ENCODE measurements at places on chromosomes 6 and 20.

GRCh38 chr6:41074692-41075436 is 2.1 kb downstream of the NFYA start:
- no peak for DNase-seq

DNA sequence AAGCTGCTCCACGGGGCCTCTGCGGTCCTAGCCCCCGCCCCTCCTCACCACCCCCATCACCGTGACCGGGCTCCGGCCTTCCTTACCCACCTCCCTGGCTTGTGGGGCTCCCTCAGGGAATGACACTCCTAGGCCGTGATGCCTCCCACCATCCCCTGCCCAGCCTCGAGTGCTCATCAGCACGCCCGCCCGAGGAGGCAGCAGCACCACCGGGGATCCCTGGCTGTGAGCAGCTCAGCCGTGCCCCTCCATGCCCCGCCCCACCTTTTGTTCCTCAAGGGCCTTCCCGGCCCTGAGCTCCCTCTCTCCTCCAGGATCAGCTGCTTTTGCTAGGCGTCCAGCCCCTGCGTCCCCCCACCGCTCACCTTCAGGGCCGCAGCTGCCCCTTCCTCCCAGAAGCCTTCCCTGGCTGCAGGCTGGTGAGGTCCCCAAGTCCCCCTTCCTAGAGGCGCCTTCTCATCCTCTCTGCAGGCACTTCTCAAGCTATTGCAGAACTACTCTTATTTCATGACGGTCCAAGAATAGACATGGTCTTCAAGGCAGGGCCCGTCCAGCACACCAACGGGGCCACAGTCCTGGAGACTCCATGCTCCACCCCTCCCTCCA is 3.0 kb downstream of the FNDC11 start:
- DNase-seq = no peak

DNA sequence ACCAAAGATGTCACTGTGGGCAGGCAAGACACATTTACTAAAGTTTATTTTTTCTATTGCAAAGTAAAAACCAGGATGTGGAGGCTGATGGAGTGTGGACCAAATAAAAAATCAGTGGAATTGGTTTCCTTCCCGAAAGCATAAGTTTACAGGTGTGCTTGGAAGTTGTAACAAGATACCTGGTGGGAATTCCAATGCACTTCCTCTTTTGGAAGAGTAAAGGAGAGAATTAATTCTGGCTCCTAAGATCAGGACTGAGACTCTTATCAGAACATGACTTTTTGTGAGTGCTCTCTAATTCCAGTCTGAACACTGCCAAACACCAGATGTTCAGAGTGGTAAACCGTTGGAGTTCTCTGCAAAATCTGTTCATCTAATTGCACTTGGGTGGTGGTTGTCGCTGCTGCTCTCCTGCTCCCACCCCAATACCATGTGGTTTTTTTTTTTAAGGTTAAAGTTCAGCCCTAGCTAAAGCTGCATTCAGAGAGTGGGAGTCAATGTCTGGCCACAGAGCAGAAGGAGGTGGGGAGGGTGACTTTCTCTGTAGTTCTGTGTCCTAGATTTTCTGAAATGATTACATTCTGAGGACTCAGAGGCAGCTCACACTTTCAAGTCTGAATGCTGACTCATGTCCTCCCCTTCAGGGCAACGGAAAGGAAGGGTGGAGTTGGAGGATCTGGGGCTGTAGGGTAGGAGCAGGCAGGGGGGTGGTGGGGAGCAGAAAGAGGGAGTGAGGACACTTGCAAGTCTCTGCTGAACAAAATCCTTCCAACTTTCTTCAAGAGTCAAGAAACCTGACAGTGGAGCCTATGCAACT is 275.8 kb upstream of the PRDM1 start:
- peak; percentile 92 for DNase-seq

GRCh38 chr6:139099984-139100383 is 34.9 kb upstream of the HECA start:
- no peak for DNase-seq

DNA sequence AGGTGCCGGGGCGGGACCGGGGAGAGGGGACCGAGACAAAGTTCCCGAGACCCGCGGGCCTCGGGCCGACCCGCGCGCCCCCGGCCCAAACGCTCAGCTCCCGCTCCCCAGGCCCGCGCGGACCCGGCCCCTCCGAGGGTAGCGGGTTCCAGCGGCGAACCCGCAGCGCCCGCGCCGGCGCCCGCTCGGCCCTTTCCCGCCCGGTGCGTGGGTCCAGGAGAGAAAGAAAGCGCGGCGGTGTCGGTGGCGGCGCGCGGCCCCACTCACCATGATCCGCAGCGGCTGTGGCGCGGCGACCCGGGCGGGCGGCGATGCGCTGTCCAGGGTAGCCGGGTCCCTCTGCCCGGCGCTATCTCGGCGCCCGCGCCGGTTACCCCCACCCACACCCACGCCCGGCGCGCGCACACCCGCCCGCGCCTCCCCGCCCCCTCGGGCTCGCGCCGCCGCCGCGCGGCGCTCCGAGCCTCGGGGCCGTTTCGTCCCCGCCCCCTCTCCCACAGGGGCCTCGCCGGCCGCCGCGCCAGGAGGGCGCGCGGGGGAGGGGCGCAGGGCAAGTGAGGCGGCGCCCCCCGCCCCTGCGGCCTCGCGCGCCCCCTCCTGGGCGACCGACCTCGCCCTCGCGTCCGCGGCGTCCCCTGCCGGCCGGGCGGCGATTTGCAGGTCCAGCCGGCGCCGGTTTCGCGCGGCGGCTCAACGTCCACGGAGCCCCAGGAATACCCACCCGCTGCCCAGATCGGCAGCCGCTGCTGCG is at the start of gene ELOVL2:
Gene ELOVL2, minus strand, starts transcription at position 345 of the 751 bp plus-strand sequence. Its CDS starts 75 bp downstream, at position 270.
- no peak for DNase-seq

DNA sequence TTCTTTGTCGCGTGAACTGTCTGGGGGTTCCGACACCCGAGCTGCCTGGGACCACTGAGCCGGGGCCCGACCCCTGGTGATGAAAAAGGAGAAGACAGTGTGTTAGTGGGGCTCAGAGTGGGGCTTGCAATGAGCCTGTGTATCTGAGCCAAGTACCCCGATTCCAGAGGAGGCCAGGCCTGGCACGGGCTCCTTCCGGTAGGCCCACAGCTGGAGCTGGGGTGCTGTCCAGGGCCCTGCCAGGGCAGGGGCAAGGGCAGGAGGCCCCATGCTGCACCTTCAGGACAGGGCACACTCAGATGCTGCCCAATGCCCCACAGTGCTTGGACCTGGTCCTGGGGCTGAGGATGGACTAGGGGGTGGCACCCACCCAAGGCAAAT is 89.4 kb downstream of the TAF4 start:
- no peak for DNase-seq

DNA sequence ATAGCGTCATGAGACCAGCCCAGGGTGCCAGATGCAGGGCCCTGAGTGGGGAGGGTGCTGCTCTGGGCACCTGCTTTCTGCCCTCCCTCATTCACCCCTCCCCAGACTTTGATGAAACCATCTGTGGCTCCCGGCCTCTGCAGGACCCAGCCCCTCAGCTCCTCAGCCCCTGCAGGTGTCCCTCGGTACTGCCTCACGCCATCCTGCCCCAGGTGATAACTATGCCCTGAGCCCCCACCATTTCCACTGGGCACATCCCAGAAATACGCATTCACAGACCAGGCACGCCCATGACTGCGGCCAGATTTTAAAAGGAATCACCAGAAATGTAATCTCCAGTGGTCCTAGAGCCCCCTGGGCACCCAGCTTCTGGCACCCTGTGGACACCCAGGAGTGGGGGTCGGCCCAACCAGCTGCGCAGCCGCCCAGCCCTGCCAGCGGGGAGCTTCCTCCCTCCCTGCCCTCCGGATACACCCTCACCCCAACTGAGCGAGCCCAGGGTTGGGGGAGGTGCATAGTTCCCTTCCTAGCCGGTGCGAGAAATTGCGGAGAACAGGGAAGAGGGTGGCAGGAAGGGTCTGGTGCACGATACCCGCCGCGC is 615 bp upstream of the NTSR1 start:
- DNase-seq = peak; percentile 84

DNA sequence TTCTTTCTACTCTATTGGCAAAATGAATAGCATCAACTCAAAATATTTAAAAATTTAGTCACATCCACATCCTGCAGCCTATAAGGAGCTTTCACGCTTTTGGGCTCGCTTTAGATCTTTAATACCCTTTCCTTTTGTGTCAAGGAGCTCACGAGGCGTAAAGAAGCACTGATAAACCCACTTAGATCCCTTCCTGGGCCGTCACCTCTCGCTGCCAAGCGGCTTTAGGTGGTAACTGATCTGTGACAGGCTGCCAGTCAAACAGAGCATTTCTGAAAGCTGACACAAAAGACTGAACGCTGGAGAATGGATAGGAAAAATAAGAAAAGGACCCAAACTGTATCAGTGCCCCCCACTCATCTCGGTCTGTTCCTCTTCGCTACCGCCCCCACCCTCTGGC is 385.7 kb upstream of the MMS22L start:
- no peak for DNase-seq

GRCh38 chr6:117740605-117741004 is 65.3 kb downstream of the NUS1 start:
- no peak for DNase-seq

- no peak for DNase-seq
These were observed 9.7 kb downstream of the DYNLT1 start for GRCh38 chr6:158634695-158635426.

DNA sequence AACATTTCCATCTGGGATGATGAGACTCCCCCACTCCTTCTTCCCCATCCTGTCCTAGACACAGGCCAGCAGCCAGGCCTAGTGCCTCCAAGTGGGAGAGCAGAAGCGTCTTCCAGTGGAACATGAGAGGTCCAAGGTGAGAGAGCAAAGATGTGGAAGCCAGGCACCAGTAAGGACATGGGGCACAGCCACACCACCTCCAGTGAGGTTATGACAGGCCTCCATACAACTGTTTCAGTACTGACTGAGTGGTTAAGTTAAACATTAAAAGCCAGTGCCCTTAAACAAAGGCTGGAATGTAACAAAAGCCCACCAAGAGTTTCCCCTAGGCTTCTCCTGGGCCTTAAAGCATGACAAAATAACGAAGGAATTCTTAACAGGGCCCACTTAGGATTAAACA is 5.3 kb downstream of the ZBTB24 start:
- no peak for DNase-seq

DNA sequence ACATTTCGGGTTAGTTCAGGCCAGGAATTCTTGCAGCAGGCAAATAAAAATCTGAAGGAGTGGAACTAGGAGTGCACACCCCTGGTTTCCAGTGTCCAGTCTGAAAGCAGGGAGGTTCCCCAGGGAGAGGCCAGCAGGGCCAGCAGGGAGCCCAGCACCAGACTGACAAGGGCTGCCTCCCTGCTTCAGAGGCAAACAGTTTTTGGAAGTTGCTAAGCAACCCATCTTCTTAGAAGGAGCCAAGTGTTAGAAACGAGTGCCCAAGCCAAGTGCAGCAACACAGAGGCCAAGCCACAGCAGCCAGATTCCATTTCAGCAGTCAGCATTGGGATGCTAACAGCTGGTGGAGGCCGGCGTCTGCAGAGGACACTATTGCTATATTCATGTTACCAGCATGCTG is 179.1 kb downstream of the SYNDIG1 start:
- DNase-seq = peak; percentile 64

- no peak for DNase-seq
These were observed 12.1 kb upstream of the AHCY start for GRCh38 chr20:34315236-34315635.

- peak; percentile 27 for DNase-seq
These were observed 14.7 kb downstream of the KCNQ2 start for GRCh38 chr20:63457737-63458136.

DNA sequence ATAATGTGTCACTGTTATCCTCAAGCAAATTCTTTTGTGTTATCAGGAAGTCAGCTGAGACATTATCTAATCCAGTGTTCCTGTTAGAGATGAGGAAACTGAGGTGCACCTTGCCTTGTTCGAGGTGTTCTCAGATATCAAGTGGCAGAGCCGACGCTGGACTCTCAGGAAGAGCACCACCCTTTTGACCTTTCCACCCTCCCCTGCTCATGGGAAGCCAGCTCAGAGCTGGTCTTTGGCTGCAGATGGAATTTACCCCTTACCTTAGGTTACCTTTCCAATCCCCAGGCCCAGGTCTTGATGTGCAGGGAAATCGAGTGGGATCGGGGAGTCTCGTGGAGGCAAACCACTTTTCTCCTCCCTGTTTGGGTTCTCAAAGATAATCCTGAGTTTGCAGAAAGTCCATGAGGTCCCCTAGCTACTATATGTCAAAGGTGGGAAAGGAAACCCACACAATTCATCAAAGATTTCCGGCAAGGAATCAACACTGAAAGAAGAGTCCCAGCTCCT is 62.9 kb upstream of the PIM1 start:
- no peak for DNase-seq

GRCh38 chr6:116741571-116741970 is 23.9 kb downstream of the FAM162B start:
- DNase-seq = no peak

DNA sequence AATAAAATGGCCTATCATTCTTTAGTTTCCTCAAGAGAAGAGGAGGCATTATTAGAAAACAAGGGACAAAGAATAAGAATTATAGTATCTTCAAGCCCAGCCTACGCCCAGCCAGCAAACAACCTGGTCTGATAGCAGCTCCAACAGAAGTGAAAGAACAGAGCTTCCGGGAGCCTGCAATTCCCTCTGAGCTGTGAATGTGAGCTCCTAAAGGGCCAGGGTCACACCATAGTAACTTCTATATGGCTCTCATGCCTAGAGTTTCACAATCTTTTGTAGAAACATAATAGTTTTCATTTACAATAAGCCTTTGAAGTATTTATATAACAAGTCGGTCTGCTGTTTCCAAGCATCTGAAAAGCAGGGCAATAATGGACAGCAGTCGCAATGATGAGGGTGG is 116.5 kb downstream of the SMLR1 start:
- DNase-seq = no peak

GRCh38 chr20:19515074-19515473 is 243.0 kb upstream of the RIN2 start:
- DNase-seq = no peak

DNA sequence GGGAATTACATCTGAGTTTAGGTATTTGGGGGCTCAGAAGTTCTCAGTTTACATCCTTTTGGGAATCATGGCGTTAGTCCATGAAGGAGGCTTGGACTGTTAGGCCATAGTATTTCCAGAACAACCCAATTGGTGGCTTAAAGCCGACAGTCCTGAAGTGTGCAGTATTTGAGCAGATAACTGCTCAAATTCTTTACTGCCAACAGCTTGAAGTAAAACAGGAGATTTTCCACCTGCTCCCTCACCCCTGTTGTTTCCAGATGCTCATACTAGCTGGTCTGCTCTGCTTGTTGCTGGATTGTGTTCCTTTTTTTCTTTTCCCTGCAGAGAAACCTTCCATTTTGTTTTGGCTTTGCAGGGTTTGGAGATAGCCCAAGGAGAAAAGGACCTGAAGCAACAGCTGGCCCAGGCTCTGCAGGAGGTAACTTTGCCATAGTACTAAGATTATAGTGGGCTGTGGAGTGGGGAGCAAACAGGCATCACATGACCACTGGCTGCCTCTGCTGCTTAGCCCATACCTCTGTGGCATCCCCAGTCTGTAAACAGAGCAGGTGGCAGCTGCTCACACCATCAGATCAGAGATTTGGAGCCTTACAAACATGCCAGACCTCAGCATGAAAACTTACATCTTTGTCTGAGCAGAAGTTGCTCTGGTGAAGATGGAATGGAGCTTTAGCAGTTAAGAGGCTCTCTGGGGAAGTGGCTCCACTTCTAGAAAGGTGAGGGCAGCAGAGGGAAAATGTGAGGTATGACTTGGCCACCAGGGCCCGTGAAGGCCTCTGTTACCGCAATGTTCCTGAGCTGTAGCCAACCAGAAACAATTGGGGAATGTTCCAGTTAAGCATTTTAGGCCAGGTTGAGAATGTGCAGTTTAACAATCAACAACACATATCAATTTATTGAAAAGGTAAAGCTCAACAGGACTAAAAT is 17.6 kb downstream of the RNF8 start:
- peak; percentile 92 for DNase-seq
